Brain pericyte (primary cell): ENCODE measurements at places on chromosomes 4 and X.

DNA sequence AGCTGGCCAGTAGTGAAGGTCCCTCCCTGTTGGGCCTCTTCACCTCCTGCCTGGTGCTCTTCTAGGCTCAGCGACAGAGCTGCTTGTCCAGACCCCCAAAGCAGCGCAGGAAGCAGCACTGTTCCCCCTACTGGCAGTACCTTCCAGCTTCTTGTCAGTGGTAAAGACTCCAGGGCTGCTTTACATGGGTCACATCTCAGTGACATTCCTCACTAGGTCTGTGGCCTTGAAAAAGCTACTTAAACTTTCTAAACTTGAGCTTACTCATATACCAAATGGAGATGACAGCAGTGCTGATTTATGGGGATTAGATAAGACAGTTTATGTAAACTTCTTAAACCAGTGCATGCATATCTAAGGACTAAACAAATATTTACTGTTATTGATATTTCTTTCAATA lies 117.3 kb downstream of the FAT4 start:
- DNase-seq, result no peak

DNA sequence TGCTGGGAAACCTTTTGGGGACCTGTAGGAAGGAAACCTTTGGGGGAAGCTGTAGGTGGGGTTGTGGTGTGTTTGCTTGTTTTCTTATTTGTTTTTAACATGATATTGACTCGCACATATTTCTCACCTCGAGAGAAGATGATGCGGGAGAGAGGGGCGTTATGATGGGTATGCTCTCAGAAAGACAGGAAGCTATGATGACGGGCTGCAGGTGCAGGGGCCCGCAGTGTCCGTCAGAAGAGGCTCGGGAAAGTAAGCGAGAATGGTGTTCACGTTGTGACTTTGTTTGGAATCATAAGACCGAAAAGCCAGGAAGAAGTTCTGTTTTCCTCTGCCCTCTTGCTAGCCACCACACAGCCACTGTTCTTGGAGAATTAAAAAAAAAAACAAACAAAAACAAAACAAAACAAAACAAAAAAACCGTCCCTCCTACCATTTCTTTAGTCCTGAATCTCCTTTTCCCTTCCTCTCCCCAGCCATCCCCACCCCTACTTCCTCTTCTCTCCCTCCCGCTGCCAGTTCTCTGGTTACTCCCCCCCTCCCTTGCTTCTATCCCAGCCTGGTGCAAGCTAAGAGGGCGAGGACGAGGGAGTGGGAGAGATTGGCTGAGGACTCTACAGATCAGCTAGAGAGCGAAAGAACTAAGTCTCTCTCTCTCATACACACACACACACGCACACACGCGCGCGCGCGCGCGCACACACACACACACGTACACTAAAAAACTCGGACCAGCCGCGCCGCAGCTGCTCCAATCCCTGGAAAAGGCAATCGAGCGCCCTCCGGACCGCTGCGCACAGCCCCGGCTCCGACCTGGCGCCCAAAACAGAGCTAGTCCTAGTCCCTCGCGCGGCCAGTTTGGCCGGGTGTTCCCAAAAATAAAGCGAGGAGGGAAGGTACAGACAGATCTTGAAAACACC lies at the start of gene BMP3:
Gene BMP3 (plus strand): TSS at position 648 of the 920 bp plus-strand sequence. CDS start 577 bp downstream, outside the sequence.
- DNase-seq, result no peak

- DNase-seq, result no peak
Measured at GRCh38 chrX:106894392-106894909, 8.7 kb downstream of the RIPPLY1 start.

- DNase-seq, result no peak
Measured at GRCh38 chrX:6067600-6067999, 161.1 kb downstream of the NLGN4X start.

- DNase-seq, result no peak
Measured at GRCh38 chr4:5719350-5720055, 8.5 kb downstream of the EVC start.

DNA sequence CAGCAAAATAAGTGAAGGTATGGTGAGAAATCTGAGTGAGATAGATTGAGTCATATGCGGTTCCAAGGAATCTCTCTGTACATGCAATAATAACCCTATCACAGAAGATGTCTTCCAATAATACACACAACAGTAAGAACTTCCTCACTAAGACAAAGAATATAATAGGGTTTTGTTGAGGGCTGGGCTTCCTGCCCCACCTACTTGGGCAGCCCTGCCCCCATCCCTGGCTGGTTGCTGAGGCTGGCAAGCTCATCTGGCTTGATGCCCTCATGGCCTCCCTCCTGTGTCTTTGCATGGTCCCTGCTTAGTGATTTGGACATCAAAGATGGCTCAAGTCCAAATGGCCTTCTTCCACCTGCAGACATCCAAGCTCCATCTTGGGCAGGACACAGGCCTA lies 2.7 kb downstream of the GEMIN8 start:
- DNase-seq, result no peak

DNA sequence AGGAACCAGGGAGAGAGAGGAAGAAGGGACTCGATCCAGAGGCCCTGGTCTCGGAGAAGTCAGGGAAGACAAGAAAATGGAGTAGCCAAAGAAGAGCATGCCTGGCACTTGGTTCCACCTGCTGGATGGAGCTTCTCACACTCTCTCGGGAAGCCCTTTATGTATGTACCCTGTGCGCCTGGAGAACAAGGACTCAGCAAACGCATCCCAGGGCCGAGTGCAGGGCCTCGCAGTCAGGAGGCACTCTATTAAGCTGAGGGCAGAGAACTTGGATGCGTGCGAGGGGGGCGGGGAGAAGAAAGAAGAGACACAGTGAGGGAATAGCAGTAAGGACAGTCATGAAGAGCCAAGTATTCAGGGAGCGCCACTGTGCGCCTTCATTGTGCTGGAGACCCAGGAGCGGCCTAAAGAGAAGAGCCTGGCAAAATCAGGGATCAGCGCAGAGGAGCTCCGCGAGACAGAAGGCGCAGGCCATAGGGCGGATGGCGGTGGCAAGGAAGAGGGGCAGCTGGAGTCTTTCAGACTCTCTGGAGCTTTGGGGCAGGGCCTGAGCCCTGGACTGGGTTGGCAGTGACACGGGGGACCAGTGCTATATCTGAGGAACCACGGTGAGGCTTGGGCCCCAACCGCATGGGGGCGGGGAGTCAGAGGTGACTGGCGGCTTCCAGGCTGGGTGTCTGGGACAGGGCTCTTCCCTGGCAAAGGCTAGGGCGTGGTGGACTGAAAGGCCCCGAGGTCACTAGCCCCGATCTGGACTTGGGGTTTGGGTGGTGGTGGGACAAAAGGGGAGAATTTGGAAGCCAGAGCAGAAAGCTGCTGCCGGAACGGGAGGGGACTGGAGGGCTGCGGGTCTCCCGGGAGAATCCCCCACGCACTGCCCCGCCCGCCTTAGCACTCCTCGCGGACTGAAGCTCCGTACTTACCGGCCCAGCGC lies 1.9 kb upstream of the SEPTIN6 start:
- DNase-seq, result no peak

DNA sequence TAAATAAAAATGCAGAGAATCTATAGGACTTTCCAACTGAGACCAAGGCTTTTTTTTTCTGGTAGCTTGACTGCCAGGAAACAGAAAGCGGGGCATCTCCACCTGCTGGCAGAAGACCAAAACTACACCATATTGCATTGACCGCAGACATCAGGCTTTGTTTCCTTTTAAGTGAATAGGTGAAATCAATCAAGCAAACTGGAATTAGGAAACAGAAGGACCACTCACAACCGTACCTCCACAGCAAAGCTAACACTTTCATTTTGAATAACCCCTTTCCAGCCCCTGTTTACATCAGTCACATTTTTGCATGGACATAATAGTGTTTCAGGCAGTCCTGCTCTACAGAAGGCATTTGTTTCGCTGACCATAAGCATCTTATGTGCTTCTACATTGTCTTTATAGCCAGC lies 218.2 kb downstream of the IDS start:
- DNase-seq, result no peak

DNA sequence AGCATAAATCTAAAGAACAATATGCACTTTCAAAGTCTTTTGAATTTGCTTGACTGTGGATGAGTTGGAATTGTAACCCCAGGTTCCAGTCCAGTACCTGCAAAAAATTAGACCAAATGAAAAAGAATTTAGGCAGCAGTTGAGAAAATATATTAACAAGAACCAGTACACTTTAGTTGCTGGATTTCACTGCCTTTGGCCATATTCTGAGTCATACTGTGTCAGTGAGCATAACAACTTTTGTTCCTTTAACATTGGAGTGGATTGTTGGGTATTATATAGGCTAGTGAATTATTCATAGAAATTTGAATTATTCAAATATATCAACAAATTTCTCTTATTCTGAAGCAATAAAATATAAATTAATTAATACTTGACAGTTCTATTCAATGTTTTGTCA lies 101.5 kb upstream of the SMAD1 start:
- DNase-seq, result no peak

DNA sequence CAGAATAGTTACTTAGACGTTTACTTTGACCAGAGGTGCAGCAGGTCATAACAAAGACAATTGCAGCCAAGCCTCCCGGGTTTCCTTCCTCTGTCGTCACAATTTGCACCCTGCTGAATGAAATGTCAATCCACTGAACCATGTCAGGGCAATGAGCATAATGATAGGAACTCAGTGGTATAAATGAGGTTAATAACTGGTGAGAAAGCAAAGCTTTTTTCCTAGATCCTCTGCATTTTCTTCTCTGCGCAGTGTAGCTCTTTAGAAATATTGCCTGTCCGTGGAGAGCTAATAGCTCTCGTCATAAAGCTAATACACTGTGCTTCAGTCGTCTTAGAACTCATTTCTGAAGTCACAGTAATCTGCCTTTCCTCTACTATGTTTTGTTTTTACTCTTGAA lies 1960.1 kb upstream of the ADGRL3 start:
- no peak for DNase-seq

DNA sequence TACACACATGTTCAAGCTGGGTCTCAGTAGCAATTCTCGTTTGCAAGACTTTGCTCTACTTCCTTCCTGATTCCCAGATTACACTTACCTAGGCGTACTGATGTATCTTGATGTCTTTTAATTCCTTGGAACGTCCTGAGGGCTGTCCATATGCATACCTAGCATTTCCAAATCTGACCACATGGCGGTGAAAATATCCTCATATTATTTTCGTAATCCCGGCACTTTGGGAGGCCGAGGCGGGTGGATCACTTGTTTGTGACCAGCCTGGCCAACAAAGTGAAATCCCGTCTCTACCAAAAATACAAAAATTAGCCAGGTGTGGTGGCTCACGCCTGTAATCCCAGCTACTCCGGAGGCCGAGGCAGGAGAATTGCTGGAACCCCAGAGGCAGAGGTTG lies 1786.3 kb upstream of the TENM3 start:
- DNase-seq, result no peak

DNA sequence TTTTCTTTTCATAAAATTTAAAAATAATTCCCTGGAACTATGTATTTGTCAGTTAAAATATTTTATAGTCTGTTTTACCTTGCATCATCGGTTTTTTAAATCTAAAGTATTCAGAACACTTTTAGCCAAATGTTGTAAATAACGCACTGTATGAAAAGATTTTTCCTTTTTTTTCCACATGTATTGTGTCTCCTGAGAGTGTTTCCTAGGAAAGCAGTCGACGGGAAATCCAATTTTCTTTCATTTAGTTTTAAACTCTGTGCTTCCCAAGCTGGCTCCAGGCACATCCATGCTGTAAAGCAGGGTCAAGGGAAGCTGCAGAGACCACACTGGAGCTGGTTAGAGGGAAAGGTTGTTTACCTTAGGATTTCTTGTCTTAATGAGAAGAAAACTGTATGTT lies 1724.3 kb upstream of the TENM3 start:
- DNase-seq, result no peak
